ENCODE measurements at places on chromosomes 5 and 9.

GRCh38 chr9:127448112-127448805 lies 2.9 kb downstream of the RPL12 start:
- no peak for DNase-seq

- no peak for DNase-seq
Measured at GRCh38 chr5:180007582-180007981, 64.0 kb downstream of the RNF130 start.

DNA sequence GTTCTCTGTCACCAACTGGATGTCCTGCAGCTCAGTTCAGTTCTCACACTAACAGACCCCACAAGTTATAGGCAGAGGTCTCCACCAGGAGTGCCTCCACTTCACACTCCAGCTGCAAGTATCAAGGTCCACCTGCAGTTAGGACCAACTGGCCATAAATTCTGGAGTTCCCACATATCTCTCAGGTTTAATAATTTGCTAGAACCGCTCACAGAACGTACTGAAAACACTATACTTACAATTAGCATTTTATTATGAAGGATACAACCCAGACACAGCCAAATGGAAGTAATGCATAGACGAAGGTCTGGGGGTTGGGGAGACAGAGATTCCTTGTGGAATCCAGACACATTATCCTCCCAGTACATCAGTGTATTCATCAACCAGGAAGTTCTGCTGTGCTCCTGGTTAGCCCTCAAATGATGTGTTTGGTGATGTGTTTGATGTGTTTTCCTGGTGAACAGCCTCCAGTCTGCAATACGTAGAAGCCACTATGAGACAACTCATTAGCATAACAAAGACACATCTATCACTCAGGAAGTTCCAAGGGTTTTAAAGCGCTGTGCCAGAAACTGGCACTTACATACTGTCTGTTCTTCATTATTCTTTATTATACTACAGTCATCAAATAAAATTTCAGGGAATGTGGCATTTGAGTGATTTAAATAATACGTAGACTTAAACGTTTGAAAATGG lies 25.4 kb downstream of the OGN start:
- DNase-seq: no peak

GRCh38 chr5:152649609-152650008 lies 244.5 kb upstream of the NMUR2 start:
- DNase-seq: no peak

GRCh38 chr9:108655818-108656217 lies 200.0 kb downstream of the ACTL7B start:
- no peak for DNase-seq

- no peak for DNase-seq
Measured at GRCh38 chr9:71675857-71676165, 92.5 kb downstream of the CEMIP2 start.

DNA sequence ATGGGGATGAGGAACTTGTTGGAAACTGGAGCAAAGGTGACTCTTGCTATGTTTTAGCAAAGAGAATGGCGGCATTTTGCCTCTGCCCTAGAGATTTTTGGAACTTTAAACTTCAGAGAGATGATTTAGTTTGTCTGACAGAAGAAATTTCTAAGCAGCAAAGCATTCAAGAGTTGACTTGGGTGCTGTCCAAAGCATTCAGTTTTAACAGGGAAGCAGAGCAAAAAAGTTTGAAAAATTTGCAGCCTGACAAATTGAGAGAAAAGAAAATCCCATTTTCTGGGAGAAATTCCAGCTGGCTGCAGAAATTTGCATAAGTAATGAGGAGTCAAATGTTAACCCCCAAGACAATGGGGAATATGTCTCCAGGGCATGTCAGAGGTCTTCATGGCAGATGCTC lies 682.3 kb upstream of the ST8SIA4 start:
- DNase-seq: no peak

- peak; percentile 87 for DNase-seq
Measured at GRCh38 chr9:97411789-97412625, at the start of gene TDRD7. TSS of gene TDRD7 (plus strand) at chr9:97412096. CDS start at chr9:97428466, 16,370 bp downstream.

DNA sequence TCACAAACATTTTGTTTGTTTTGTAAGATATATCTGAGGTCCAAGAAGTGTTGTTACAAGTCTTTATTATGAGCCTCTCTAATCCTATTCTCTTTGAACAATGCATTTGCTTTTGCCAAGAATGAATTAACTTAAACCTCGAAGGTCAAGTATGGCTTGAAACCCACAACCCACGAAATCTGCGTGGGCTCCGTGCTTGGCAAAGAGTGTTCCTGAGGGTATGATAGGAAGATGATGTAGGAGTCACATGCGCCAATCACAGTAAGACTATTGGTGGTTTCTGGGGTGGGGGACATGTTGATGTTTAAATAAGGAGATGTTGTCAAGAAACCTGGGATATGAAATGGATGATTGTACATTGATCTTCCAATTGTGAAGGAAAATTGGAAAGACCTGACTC lies 330.8 kb upstream of the RFX3 start:
- no peak for DNase-seq

- DNase-seq: no peak
Measured at GRCh38 chr5:175284806-175285205, 159.2 kb downstream of the DRD1 start.

DNA sequence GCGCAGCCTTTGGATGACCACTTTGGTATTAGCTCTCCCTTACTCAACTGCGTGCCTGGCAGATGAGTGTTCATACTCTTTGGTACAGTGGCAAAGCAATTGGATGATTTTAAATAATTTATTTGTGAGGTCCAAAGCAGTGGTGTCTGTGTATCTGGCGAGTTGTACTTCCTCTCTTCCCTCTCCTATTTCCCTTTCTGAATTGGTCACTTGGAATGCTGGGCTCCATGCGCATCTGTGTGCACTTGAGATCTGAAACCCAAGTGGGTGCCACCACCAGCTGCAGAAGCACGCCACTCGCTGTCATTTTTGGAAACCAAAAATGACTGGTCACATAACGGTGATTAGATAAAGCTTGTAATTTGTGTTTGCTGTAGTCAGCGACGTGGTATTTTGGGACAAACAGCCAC lies 386.0 kb upstream of the KLF4 start:
- DNase-seq: no peak

DNA sequence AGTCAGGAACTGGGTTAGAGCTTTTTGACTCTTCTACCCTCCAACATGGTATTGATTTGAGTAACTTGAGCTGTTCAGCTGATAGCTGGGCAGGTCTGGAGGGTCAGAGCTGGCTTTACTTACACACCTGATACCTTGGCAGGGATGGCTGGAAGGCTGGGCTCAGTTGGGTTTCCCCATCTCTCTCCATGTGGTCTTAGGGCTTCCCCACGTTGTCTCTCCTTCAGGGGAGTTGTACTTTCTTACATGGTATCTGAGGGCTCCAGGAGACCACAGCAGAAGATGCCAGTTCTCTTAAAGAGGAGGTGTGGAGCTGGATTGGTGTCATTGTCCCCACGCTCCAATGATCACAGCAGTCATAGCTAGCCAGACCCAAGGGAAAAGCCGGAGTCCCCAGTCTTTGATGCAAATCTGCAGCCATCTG lies 25.6 kb downstream of the ISOC1 start:
- DNase-seq: no peak
